ENCODE measurements at places on chromosomes 6 and 20. TPM values are rescaled to one million over a fixed set of nuclear protein-coding genes. Genes with fewer than 3 reads are reported as not detected.

- peak; percentile 72 for DNase-seq
Observed at GRCh38 chr20:36465109-36466080, 75.9 kb upstream of the MYL9 start.

PTK6 gene
- 72.4 TPM for total RNA-seq

VGLL2 gene
- total RNA-seq = not detected

PDYN gene
- not detected for total RNA-seq

OXT gene
- total RNA-seq = not detected

DNA sequence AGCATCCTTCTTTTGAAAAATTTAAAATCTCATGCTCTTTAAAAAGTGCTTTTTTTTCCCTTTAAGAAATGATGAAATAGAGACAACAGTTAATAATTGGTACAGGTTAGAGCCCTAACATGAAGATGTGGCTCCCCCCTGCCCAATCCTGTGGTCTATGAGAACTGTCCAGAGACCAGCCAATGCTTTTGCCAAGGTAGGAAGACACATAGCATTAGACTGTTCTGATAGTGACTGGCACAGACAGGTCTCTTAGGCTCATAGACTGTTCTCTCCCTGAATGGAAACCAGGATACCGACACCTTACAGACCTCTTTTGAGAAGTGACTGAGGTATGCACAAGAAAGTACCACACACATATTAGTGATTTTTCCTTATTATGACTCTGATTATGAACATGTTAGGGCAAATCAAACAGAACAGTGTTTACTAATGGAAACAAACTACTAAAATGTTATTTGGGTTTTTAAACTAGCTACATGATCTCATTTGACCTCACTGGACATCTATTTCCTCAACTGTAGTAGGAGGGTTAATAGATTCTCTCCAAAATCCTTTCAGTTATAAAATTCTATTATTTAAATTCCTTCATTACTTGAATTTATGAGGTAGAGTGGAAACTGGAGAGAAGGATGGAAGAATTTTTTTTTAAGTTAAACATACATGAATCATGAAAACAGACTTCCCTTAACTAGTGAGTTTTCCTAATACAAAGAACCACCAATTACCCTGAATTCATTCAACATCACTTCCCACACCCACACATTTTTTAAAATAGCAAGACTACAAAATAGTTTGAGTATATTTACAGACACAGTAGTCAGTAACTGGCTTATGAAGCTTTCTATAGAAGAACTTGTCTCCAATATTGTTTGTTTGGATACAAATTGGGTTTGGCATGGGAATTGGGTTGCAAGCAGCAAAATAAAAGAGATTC is 120.4 kb downstream of the OGFRL1 start:
- no peak for DNase-seq

DNA sequence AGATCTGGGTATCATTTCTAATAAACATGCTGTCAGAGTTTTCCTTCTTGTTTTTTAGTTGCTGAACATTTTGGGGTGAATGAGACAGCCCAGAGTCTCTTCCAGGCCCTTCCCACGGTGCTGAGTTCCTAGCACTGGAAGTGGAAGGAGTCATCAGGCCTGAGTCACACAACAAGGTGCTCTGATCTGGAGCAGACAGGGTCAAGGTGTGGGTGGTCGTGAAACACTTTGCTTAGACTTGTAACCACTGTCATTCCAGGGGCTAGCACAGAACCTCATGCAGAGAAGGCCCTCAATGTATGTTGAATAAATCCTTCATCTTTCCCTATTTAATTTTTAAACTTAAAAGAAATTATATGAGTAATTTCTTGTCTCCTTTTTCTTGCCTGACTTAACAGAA is 60.6 kb downstream of the TXLNB start:
- DNase-seq = no peak

DNA sequence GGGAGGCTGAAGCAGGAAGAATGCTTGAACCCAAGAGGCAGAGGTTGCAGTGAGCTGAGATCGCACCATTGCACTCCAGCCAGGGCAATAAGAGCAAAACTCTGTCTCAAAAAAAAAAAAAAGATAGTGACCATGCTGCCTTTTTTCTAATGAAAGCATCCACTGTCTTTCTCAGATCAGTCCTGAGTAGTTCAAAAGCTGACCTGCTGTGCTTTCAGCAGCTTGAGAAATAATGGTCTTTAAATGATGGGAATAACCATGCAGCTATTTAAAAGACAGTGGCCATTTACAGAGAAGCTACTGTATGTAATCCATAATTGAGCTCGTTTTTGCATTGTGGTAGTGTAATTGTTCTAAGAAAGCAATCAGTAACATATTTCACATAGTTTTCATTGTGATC is 36.1 kb downstream of the DSTN start:
- no peak for DNase-seq

DNA sequence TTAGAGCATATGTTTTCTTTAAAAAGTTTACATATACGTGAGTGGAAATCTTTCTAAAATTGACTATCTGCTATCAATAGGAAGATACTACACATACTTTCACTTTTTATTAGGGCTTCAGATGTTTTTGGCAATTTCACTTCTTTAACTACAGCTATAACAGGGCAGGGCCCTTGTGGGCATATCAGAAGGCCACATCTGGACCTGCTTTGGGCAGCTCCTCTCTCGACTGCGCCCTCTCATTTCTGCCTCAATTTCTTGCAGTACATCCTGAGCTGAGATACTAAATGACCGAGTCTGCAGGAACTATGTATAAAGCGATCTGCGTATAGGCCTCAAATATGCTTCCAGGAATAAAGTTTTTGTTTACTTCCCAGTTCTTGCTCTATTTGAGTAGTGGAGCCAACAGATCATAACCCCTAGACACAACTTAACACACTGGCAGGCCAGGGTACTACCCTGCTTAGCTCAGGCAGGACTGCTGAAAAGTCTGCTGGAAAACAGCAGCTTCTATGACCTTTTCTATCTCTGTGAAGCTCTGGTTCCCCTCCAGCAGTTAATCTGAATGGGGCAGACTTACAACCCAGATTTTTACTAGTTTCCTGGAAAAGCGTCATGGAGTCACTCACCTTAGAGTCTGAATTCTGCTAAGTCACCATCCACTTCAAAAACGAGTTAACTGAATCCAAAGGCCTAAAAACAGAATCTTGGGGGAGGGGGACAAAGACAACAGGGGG is 12.7 kb downstream of the GCLC start:
- no peak for DNase-seq

CST2 gene
- total RNA-seq = not detected

DNA sequence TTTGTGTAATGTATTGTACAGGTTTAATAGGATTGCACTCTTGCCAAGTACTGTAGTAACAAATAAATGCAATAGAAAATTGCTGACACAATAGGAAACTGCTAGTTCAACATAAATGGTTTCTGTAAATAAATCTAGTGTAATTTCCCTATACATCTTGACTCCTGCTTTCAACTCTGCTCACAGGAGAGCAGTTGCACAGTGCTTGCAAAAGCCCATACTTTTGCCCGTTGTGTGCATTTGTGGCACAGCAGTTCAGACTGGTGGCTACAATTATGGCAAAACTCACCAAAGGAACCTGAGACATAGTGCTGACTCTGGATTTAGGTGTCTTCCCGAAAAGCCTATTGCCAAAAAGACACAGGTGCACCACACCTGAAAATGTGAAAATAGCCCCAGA is 953.3 kb upstream of the SLC35B3 start:
- DNase-seq = no peak

- no peak for DNase-seq
Observed at GRCh38 chr6:20924911-20925543, 390.8 kb downstream of the CDKAL1 start.

DNA sequence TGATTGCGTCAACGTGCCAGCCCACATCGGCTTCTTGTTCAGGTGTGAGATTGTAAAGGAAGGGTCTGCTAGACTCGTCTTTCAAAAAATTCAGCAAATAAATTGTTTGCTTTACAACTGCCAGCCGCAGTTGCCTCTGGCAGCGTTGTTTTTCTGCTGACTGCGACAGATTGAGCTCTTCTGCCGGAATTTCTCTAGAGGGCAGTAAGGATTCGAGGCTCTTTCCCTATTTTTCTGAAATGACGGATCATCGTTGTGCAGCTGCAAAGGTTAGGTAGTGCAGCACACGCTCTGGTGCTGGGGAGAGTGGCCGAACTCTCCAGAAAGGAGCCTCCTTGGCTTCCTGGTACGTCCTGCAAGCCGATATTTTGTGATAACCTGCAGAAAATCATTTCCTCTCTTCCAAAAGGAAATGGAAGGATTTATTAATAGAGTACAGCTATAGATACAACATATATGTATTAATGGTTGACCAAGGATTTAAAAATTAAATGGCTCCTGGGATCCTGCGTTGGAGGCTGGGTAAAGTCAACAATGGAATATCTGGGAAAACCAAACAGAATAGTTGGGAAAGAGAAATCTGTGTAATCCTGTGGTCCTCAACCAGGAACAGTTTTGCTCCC is 121.9 kb upstream of the ZFP64 start:
- no peak for DNase-seq

DNA sequence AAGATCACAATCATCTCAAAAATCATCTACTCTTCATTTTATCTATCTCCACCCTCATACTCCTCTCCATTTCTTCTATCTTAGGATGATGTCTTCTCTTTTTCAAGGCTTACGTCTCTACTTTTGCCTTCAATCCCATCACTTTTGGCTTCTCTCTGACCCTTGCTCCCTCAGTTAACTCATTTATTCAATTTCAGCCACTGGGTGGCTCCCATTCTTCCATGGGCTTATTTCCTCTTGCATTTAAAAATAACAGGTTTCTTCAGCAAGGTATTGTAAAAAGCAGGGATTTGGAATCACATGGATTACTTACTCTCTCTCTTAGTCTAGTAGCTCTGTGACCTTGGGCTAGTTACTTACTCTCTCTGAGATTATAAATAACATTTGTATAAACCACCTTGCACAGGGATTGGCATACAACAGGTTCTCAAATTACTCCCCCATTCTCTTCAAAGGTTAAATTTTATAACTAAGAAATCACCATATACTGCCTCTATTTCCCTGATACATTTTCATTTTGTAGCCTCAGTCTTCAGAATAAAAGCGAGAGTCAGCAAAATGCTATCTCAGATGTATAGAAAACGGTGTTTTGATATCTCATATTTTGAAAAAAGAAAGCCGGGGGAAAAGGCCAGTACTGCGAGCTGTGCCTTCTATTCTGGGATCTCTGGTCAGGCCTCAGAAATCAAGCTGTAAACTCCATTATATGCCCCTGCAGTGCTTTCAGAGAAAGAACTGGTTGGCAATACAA is 5.5 kb downstream of the ZSCAN12 start:
- no peak for DNase-seq

DNA sequence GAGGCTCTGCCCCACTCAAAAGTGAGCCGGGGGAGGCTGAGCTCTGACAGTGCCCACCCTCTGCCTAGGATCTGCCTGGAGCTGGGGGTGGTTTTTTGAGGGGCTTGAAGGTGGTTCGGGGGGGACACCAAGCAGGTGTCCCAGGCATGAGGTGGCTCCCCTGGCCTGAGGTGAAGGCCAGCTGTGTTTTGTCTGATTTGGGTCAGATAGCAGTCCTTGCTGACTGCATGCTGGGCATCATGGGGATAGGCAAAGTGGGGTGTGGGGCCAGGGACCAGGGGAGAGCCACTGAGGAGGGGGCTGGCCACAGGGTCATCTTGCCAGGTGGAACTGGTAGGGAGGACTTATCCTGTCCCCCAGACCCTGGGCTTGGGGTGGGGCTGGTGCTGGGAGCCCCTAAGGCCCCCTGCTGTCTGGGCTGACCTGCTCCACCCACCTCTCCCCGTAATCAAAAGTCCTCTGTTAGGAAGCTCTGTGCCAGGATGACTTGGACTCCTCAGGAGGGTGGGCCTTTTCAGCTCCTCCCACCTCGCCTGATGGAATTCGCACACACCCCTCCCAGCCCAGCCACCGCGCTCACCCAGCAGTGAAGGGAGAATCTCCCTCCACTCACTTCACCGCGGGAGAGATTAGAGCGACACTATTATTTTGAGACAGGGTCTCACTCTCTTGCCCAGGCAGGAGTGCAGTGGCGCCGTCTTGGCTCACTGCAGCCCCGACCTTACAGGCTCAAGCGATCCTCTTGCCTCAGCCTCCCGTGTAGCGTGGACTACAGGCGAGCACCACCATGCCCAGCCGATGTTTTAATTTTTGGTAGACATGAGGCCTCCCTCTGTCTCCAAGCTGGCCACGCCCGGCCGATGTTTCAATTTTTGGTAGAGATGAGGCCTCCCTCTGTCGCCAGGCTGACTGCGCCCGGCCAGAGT is 1.5 kb upstream of the COL9A3 start:
- no peak for DNase-seq

DNA sequence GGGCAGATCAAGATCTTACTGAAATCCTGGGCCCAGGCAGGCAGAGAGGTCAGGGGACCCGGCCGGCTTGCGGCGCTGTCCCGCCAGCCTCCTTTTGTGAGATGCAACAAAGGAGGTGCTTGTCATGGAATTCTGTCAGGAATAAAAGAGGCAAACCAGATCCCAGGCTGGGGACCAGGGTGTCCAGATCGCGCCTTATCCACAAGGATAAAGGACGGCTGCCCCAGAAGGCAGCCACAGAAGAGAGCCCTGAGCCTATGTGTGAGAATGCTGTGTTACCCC is 42.6 kb upstream of the CDH22 start:
- no peak for DNase-seq

DNA sequence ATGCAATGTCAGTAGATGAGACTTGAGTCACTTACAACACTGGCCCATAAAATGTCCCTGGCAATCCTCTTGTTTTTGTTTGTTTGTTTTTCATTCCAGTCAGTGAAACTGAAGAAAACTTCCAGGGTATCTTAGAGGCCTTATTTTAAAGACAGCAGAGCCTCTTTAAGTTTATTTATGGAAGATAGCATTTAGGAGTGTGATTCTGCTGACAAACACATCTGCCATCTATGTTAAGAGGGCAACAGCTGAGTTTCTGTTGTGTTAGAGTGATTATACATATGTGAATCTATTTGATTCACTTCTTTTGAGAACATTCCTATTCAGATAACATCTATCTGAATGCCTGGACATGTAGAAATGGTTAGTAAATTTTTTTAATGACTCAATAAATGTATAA is 812.6 kb downstream of the TENT5A start:
- no peak for DNase-seq

NKX2-2 gene
- total RNA-seq = not detected

DNA sequence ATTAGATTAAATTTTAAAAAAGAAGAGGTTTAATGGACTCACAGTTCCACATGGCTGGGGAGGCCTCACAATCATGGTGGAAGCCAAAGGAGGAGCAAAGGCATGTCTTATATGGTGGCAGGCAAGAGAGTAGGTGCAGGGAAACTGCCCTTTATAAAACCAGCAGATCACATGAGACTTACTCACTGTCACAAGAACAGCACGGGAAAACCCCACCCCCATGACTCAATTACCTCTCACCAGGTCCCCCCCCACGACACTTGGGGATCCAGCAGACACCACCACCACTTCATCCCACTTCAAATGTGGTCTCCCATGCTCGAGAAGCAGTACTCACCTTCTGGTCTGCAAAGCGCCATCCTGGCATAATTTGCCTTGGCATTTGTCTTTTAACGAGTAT is 24.6 kb downstream of the MTFR2 start:
- DNase-seq = no peak

ZSWIM3 gene
- total RNA-seq = 4.1 TPM

GRCh38 chr20:5870568-5870981 is 79.8 kb downstream of the TRMT6 start:
- no peak for DNase-seq
